Activated CD4-positive, alpha-beta T cell treated with anti-CD3 and anti-CD28 coated beads, Interleukin-2, amount 50 U/mL, for 48 hours (primary cell): ENCODE measurements at places on chromosomes 16 and 17.

DNA sequence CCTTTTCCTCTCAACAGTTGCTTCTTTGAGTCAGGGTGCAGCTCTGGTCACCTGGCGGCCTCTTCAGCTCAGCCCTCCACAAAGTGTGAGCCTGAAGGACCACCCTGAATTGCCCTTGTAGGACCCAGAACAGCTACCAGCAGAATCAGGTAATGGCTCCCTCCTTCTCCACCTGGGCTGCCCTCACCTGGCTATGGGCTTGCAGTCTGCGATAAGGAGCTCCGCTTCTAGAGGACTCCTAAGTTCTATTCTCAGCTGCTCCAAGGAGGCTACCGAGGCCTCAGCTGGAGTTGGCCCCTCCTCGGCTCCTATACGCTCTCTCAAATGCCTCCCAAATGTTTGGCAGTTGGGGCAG is 13.4 kb downstream of the SMIM5 start:
- DNase-seq: no peak

- DNase-seq: no peak
Measured at GRCh38 chr17:12040478-12040877, 19.8 kb downstream of the MAP2K4 start.

- no peak for DNase-seq
Measured at GRCh38 chr16:77645764-77646163, 76.5 kb upstream of the NUDT7 start.

DNA sequence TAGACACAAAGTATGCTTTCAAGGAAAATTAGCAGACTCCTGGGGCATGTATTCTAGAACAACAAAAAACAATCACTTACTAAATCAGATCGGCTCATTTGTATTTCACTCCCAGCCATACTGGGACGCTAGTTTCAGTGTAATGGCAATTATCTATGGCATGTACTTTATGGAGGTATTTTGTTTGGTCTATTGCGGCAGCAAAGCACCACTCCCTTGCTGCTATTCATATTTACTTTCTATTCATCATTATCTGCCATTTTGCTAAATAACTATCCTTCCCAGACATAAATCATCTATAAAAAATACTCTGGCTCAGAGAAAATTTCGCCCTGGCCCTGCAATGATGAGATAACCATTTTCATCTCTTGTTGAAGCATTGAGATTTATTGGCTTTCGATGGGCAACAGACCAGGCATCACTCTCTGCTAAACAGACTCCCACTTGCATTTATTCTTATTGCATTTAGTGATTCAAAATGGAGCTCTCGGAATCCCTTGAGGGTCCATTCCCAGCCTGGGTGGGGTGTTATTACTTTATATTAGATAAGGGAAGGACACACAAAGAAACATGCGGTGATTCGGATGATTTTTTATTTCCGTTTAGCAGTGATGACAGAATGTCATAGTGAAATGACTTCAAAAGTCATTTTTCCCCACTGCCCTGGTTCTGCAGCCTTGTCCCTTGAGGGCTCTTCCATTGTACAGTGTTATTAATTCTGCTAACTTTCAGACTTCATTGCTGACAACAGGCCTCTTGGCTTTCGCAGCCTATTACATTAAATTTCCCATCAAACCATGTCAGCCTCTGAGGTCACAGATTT is 225.8 kb downstream of the IRX3 start:
- DNase-seq: no peak

DNA sequence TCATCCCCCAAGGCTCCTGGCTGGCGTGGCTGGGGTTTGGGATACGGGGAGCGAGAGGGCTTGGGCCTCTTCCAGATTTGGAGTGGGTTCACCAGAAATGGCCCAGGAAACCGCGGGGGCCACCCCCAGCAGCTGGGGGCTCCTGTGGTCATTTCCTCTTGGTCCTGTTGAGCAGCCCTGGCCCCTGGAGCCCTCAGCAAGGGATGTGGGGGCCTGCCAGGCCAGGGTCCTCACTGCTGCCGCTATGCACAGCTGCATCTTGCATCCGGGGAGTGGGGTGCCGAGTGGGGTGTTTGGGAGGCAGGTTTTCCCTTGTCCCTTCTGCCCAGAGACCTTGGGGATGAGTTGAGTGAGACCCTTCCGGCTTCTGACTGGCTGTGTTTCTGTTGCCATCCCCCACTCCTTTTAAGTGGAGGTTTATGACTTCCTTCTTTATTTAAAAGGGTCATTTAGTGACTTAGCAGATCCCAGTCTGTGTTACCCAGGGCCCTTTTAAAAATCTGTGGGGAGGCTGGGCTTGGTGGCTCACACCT is 319.8 kb downstream of the SEC14L1 start:
- no peak for DNase-seq

- no peak for DNase-seq
Measured at GRCh38 chr16:13864689-13865088, 55.3 kb upstream of the ERCC4 start.

- DNase-seq: no peak
Measured at GRCh38 chr17:37708008-37708615, 36.7 kb downstream of the HNF1B start.

GRCh38 chr17:67401106-67401505 is 24.0 kb downstream of the PITPNC1 start:
- DNase-seq: no peak

GRCh38 chr17:78748048-78748729 is 33.9 kb downstream of the CYTH1 start:
- DNase-seq: peak; percentile 52

GRCh38 chr16:56338566-56339318 is 86.6 kb downstream of the AMFR start:
- no peak for DNase-seq
